ENCODE measurements at places on chromosomes 13 and 19. TPM values are rescaled to one million over a fixed set of nuclear protein-coding genes. Genes with fewer than 3 reads are reported as not detected.

The PRSS57 gene
- total RNA-seq = not detected

The NLRP7 gene
- total RNA-seq = not detected

The NAPSA gene
- total RNA-seq = 90.8 TPM

The PLIN5 gene
- not detected for total RNA-seq

The FBN3 gene
- total RNA-seq = not detected

The FFAR2 gene
- not detected for total RNA-seq

The SPACA4 gene
- not detected for total RNA-seq

The PGLYRP2 gene
- total RNA-seq = 0.09 TPM

The HMGB1 gene
- 551 TPM for total RNA-seq

The MRPL54 gene
- 15.7 TPM for total RNA-seq

Data from activated naive CD4-positive, alpha-beta T cell treated with anti-CD3 and anti-CD28 coated beads, Interleukin-2, amount 50 U/mL, for 72 hours (primary cell).